Stimulated activated CD4-positive, alpha-beta T cell treated with anti-CD3 and anti-CD28 coated beads, Interleukin-2, amount 100 ng/mL, for 24 hours (primary cell): ENCODE measurements at places on chromosomes 2 and 18.

DNA sequence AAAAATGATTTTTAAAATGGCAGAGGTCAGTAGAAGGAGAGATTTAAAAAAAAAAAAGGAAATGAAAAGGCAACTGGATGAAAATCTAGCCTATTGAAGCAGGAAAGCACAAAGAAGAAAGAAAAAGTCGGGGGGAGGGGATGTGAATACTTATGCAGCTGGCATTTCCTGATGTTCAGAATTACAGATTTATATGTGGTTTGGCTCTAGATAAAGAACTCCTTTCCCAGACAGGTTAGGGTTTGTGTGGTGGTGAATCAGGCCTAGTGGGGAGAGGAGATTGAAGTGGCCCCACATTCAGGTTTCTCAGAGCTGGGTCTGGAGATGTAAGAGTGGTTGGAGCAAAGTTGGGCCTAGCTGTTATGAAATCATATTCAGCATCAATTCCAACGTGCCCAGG, 394.4 kb downstream of the FIGN start:
- DNase-seq: no peak

GRCh38 chr2:37230581-37230980, 815 bp downstream of the CEBPZ start:
- DNase-seq: no peak

- DNase-seq: no peak
Measured at GRCh38 chr18:68847219-68847837, 49.4 kb downstream of the CCDC102B start.

- DNase-seq: no peak
Measured at GRCh38 chr2:98037206-98037605, 41.5 kb upstream of the TMEM131 start.

DNA sequence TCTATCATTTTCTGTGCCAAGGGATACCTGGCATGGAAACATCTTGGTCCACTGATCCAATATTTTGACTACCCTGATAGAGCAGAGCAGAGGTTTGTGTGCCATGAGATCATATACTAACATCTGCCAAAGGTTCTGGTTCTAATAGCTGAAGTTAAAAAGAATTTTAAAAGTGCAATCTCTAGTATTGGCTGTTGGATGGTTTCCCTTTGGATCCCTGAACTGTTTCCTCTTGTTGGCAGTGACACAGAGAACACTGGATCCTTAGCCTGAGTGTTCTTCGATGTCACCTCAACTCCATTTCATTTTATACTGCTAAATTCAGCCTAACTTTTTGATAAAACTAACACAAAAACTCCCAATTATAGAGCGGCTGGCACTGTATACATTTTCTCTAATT, 169.3 kb upstream of the FBXO11 start:
- DNase-seq: no peak

DNA sequence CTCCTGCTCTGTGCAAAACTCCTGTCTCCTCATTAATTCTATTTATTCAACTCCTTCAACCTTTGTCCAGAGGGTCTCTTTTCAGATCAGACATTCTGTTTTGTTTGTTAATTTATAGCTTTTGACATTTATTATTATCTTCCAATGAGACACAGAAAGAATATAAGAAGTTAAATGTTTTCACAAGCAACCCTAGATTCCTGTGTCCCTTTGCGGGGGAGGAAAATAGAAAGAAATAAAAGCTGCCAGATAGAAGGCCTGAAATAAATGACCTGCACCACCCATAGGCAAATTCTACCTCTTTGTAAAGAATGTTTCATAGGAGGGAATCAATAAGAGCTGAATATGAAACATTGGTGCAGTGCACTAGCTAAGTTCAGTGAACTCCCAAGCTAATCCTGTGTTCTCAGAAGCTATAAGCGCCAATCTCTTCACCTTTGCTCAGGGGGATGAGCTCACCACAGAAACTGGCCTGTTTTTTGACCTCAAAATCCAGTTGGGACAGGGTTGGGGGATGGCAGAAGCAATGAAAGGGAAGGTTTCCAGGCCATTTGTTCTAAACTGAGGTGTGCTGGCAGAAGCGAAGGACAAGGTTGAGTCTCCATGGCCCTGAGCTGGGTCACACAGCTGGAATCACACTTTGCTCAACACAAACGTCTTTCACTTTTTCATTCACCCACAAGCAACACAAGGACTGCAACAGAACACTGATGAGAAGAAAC, 258.6 kb downstream of the NRXN1 start:
- DNase-seq: no peak

DNA sequence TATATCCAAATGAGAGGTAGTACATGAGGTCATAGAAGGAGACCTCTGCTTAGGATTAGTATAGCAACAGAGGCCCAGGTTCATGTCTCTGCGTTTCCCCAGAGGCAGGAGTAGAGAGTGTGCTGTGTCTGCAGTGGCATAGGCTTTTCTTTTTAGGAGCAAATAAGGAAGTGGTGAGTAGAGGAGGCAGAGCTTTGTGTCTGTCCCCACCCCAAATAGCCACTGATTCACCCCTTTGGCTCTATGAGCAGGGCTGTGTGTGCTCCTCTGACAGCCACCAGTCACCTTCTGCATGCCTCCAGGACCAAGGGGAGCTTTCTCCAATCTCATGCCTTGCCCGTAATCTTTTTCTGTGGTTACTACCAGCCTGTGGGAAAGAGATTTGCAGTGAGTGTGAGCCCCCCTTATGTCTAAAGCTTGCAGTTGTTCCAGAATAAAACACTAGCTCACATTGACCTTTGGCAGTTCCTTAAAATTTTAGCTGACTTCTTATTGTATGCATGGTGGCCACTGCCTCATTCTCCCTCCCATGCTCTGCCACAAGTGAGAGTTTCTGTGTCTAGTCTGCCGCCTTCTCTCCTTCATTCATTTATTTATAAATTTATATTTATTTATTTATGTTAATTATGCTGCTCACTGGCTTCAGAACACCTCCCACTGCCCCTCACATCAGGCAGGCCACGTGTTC, 23.5 kb upstream of the ELAC1 start:
- DNase-seq: no peak

DNA sequence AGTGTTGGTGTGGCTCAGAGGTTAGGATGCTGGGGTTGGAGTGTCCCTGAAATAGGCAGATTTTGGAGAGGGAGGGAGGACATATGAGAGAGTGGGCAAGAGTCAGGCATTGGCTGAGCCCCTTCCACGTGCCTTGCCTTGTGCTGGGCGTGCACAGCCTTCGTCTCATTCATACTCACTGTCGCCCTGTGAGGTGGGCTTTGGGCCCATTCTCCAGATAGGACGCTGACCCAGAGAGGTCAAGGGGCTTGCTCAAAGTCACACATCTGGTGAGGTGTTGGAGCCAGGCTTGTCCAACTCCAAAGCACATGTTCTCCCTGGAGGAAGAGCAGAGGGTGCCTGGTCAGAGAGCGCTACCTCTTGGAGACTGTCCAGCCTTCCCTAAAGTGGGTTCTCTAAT, 166.8 kb downstream of the DYSF start:
- DNase-seq: no peak

DNA sequence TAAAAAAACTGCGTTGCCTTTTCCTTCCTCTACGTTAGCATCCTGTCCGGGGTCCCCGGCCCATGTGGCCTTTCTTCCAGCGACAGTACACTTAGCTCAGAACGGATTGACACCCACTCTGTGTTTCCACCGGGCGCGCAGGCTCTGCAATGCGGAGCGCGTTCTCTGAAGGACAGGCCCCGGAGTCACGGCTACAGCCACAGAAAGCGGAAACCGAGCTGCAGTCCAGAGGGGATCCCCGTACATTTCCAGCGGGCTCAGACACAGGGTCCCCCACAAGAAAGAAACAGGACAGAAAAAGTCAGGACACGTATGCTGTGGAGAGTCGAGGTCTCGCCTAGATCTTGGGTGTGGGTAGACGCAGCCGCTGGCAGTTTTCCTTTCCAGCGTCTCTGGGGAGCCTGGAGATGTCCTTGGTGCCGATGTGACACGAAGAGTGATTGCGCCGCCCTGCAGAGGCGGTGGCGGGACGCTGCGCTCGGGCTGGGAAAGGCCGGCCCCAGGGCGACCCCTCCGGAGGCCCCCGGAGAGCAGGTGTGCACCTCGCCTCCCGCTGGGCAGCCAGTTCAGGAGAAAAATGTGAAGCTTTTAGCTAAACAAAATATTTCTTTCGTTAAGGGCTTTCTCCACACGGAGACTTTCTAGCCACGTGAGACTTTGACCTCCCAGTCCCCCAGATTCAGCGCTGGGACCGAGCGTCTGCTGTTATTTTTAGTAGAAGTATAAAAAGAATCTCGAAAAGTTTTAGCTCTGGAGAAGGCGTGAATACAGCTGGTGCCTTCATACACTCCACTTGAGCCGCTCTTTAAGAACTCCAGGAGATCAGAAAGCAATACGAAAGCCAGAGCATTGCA, 1.3 kb upstream of the ACKR3 start:
- peak; percentile 43 for DNase-seq

GRCh38 chr2:54176577-54176976, 61.2 kb downstream of the ACYP2 start:
- DNase-seq: no peak

- DNase-seq: no peak
Measured at GRCh38 chr2:223594831-223595230, 7.3 kb downstream of the SCG2 start.

- DNase-seq: no peak
Measured at GRCh38 chr2:36729067-36729466, 32.6 kb downstream of the VIT start.

DNA sequence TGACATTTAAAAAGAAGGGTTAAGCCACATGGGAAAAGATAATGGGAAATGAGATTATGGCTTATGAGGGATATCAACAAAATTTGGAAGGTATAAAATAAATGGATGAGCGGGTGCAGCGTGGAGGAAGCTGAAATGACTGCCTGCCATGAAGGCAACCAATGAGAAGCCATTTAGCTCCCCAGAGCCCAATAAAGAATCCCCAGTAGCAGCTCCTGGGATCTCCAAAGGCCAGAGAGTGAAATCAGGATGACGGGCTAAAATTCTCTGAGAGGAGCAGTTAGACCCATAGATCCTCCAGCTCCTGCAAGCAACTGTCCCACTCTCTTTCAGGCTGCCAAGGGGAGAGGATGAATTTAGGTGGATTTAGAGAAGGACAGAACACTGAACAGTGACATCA, 12.9 kb upstream of the MAPRE3 start:
- no peak for DNase-seq

- peak; percentile 43 for DNase-seq
Measured at GRCh38 chr2:156331572-156332283, 793 bp downstream of the NR4A2 start.

DNA sequence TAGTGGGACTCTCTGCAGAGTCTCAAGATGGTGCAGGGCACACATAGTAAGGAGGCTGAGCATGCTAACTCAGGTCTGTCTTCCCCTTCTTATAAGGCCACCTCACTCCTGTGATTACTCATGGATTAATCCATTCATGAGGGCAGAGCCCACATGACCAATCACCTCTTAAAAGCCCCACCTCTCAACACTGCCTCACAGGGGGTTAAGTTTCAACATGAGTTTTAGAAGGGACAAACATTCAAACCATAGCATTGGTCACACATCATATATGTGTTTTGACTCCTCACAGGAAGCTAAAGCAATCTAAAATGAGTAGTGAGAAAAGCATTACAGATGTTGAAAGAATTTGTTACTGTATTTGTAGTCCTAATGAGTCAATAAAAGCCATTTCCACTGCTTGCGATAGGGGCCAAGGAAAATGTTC, 57.5 kb downstream of the DTNA start:
- no peak for DNase-seq

- peak; percentile 76 for DNase-seq
Measured at GRCh38 chr2:105398336-105399206, at the start of gene FHL2. FHL2 (minus strand) TSS chr2:105399051; CDS start chr2:105386516, 12,535 bp downstream.

DNA sequence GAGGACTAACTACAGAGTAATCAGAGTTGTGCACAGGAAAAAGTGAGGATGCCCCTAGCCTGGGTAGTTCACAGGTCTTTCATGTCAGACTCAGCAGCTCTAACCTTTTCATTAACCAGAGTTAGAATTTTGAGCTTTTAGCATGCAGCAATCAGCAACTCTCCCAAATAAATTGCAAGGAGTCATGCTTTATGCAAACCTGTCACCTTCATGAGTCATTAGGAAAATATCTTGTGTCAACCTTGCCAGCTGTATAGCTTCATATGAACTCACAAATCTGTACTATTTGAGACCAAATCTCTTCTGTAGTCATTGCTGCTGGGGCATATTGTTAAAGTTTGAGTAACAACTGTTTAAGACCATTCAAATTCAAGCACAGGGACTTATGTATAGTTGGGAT, 382.3 kb upstream of the NT5C1B start:
- DNase-seq: no peak

DNA sequence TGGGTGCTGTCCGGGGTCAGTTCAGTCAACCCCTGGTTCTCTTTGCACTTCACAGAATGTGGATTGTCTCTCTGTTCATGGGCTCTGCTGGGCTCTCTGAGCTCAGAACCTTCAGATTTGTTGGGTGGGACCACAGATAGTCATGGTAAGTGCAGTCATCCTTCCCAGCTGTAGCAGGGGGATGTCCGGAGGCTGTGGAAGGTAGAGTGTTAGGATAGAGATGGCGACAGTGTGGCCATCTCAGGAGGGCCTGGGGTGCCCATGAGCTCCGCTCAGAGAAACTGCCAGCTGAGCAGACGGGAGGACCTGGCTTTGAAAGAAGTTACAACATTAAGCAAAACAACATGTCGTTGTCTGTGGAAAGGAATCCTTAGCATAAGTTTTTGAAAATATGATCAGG, 149.8 kb downstream of the FAM210A start:
- no peak for DNase-seq

- no peak for DNase-seq
Measured at GRCh38 chr2:218893349-218894150, 12.9 kb downstream of the WNT10A start.

GRCh38 chr18:77366067-77366719, 116.5 kb downstream of the GALR1 start:
- DNase-seq: no peak

DNA sequence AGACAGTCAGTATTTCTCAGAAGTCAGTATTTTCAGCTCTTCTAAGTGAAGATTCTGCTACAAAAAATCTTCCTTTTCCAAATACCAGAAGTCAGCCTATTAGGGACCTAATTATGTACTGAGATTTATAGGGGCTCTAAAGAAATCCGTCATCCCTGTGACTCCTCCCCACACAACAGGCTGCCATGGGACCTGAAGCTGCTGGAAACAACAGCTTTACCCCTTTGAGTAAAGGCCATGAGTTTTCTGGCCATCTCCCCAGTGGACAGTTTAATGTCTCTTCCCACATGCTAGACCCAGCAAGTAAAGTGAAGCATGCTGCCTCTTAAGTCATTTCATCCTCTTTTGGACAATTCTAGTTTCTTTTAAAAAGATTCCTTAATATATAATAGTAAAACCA, 255.7 kb upstream of the ACVR2A start:
- DNase-seq: no peak
